H9 (cell line): ENCODE measurements at places on chromosomes 13 and 19. TPM values are rescaled to one million over a fixed set of nuclear protein-coding genes. Genes with fewer than 3 reads are reported as not detected.

DNA sequence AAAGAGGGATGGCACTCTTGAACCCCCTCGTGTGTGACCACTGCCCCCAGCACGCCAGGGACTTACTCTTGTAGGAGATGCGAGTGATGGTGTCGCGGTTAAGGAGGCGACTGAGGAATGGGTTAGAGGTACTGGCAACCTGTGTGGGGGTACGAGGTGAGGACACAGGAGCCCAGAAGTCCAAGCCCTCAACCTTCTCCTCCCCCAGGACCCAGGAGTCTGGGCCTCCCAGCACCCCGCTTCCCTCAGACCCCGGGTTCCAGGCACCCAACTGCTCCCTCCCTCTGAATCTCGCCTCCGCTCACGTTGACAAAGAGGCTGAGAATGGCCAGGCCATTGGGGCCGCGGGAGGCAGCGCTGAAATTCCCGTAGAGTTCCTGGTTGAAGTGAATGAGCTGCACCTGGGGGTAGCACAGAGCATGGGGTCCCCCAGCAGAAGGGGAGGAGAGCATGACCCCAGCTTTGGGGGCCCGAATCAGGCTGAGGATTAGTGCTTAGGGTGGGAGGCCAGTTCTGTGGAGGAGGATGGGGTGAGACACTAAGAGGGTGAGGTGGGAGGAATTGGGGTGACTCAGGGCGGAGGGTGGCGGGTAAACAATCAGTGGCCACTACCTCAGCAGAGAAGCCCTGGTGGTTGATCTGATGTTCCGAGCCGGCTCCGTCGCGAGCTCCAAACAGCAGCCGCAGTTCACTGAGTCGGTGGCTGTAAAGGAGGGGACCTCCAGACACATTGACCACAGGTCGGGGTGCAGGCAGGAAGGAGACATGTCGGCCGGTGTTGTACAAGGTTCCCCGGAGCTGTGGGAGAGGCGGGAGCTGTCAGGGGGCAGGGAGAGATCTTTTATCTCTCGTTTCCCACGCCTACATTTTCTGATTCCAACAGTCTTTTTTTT is 2.5 kb upstream of the DBP start:
- H3K36me3 ChIP-seq: peaks cover 14% of the 10 kb centered on the region
- H3K4me3 ChIP-seq: peak overlapping the region; percentile 89; the same call in 2 of the 3 replicates
- no peaks in the 10 kb centered on the region; the same call in 1 of the 2 replicates for H3K27me3 ChIP-seq
- no peak overlapping the region for H3K27ac ChIP-seq
- peaks cover 2% of the 10 kb centered on the region; the same call in 1 of the 2 replicates for H3K4me1 ChIP-seq
- DNase-seq: no peak

DNA sequence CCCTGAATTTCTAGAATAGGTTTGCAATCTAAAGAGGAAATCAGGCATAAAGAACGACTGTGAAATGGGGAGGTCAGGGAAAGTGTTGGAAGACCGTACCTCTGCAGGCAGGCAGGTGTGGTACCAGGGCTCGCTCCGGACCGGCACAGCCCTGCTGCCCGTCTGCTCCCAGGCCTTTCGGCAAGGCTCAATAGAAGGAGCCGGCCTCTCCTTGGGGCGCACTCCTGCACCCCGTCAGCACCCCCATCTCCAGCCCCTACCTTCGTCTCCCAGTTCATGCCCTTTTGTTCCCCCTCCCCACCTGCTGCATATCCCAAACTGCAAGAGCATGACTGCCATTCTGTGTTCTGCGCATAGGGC is 139.8 kb upstream of the SOX1 start:
- H3K4me3 ChIP-seq: no peak overlapping the region
- H3K4me1 ChIP-seq: peaks cover 2% of the 10 kb centered on the region; the same call in 1 of the 2 replicates
- H3K36me3 ChIP-seq: peaks cover 4% of the 10 kb centered on the region; the same call in 1 of the 2 replicates
- no peaks in the 10 kb centered on the region for H3K27me3 ChIP-seq

- no peak overlapping the region for H3K27ac ChIP-seq
- no peaks in the 10 kb centered on the region for H3K36me3 ChIP-seq
- H3K27me3 ChIP-seq: peaks cover 4% of the 10 kb centered on the region; the same call in 1 of the 2 replicates
- no peak overlapping the region for H3K4me3 ChIP-seq
These were observed 44.0 kb downstream of the NFIX start for GRCh38 chr19:13039211-13039789.

GRCh38 chr13:94829185-94829836 is 117.0 kb upstream of the SOX21 start:
- H3K4me1 ChIP-seq: peaks cover 2% of the 10 kb centered on the region; the same call in 1 of the 2 replicates
- no peak for DNase-seq
- no peak overlapping the region for H3K4me3 ChIP-seq
- no peaks in the 10 kb centered on the region for H3K36me3 ChIP-seq

The FGF21 gene
- total RNA-seq: 0.55 and 0.90 TPM in 2 replicates

DNA sequence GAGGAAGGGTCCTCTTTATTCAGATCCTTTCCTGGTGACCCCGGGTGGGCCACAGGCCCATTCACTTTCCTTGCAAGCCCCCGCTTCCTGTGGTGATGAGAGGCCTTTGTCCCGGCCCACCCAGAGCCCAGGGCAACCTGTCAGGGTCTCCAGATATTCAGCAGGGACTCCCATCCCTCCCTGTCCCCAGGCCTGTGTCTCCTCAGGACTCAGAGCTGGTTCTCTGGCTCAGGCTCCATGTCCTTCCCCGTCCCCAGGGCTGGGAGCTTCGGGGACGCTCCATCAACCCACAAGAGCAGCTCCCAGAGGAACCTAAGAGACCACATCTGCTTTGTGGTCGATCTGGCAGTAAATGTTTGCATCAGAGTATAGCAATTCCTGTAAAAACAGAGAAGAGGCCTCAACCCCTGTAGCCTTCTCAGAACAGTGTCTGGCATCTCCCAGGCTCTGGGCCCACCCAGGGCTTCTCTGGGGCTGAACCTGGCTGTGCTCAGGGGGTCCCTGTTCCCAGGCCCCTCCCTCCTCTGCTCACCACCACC is 7.8 kb downstream of the CEACAM4 start:
- H3K4me3 ChIP-seq: no peak overlapping the region
- no peaks in the 10 kb centered on the region for H3K4me1 ChIP-seq
- DNase-seq: peak; percentile 18
- H3K36me3 ChIP-seq: peaks cover 22% of the 10 kb centered on the region
- no peak overlapping the region for H3K27ac ChIP-seq

The OLFM2 gene
- total RNA-seq: 75.6 and 76.5 TPM in 2 replicates

GRCh38 chr13:78317030-78317429 is 286.3 kb downstream of the POU4F1 start:
- DNase-seq: no peak
- no peak overlapping the region for H3K4me3 ChIP-seq
- no peak overlapping the region for H3K27ac ChIP-seq
- H3K36me3 ChIP-seq: no peaks in the 10 kb centered on the region
- no peaks in the 10 kb centered on the region for H3K4me1 ChIP-seq

The ZNF135 gene
- 4.7 and 5.4 TPM in 2 replicates for total RNA-seq

- H3K4me1 ChIP-seq: peaks cover 10% of the 10 kb centered on the region; the same call in 1 of the 2 replicates
- peaks cover 2% of the 10 kb centered on the region; the same call in 1 of the 2 replicates for H3K27me3 ChIP-seq
- H3K4me3 ChIP-seq: no peak overlapping the region; the same call in 2 of the 3 replicates
- no peaks in the 10 kb centered on the region for H3K36me3 ChIP-seq
- no peak overlapping the region for H3K27ac ChIP-seq
These were observed 20.3 kb downstream of the LYL1 start for GRCh38 chr19:13082192-13083007.

GRCh38 chr13:49985129-49985528 is 11.7 kb upstream of the TRIM13 start:
- no peaks in the 10 kb centered on the region for H3K36me3 ChIP-seq
- no peaks in the 10 kb centered on the region for H3K27me3 ChIP-seq
- H3K4me1 ChIP-seq: no peaks in the 10 kb centered on the region
- DNase-seq: no peak

The PKN1 gene
- 149 and 159 TPM in 2 replicates for total RNA-seq

- no peak overlapping the region for H3K27ac ChIP-seq
- DNase-seq: no peak
- H3K4me1 ChIP-seq: no peaks in the 10 kb centered on the region
- no peaks in the 10 kb centered on the region for H3K27me3 ChIP-seq
- H3K4me3 ChIP-seq: no peak overlapping the region
These were observed 76.7 kb downstream of the CACNA1A start for GRCh38 chr19:13429563-13429962.
